Stimulated activated CD8-positive, alpha-beta memory T cell treated with anti-CD3 and anti-CD28 coated beads, Interleukin-7, amount 100 ng/mL, for 1 hour (primary cell): ENCODE measurements at places on chromosomes 1 and 21.

GRCh38 chr1:206804156-206804737 is 32.0 kb upstream of the IL10 start:
- DNase-seq: no peak

DNA sequence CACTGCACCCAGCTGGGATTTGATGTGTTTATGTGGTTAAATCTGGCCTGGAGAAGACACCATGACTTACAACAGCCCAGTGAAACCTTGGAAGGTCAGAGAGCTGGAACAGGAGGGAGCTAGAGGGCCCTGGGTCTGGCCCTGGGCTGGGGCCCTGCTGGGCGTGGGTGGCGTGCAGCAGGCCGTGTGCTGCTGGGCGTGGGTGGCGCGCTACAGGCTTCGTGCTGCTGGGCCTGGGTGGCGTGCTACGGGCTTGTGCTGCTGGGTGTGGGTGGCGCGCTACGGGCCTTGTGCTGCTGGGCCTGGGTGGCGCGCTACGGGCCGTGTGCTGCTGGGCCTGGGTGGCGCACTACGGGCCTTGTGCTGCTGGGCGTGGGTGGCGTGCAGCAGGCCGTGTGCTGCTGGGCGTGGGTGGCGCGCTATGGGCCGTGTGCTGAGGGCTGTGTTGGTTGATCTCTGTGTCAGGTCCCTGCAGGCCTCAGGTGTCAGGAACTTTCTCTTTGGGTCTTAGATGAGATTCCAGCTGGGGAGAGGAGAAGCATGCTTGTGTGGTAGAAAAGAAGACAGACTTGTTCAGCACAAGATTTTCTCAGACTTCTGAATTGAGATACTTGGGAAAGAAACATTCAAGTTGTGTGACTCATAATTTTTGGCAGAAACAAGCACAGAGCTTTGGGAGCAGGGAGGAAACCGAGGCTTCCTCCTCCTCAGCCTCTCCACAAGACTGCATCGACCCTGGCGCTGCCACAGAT is 66.0 kb downstream of the COL18A1 start:
- no peak for DNase-seq

- no peak for DNase-seq
Measured at GRCh38 chr1:20551161-20551560, 1.2 kb upstream of the FAM43B start.

DNA sequence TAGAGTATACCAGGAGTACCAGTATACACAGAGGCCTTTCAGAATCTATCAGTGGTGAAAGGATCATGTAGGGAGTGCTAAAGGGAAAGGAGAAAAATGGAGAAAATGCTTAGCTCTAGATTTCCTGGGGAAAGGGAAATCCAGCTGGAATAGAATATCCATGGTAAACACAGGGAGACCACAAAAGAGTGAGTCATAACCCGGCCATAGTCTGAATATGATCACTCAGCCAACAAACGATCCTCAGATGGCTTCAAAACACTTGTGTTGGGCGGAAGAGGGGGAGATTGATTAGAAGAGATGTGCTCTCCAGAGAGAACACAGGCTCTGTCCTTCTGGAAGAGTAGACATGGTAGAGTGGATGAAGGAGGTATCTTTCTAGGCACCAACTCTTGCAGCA is 180.6 kb downstream of the PAPPA2 start:
- DNase-seq: no peak

DNA sequence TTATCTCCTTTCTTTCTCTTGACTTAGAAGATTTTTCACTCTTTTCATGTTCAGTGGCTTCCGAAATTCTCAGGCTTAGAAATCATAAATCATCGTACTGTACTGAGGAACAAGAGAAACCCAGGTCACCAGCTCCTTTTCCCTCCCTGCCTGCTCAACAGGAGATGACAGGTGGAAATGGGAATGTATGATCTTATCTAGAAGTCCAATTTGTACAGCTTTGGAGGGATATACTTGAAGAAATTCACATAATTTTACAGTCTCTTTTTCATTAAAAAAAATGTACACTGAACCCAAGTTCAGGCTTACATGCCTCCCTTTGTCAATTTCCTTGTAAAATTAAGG is 11.7 kb downstream of the EVA1C start:
- no peak for DNase-seq

GRCh38 chr1:226337276-226337875 is 28.4 kb upstream of the LIN9 start:
- DNase-seq: no peak

DNA sequence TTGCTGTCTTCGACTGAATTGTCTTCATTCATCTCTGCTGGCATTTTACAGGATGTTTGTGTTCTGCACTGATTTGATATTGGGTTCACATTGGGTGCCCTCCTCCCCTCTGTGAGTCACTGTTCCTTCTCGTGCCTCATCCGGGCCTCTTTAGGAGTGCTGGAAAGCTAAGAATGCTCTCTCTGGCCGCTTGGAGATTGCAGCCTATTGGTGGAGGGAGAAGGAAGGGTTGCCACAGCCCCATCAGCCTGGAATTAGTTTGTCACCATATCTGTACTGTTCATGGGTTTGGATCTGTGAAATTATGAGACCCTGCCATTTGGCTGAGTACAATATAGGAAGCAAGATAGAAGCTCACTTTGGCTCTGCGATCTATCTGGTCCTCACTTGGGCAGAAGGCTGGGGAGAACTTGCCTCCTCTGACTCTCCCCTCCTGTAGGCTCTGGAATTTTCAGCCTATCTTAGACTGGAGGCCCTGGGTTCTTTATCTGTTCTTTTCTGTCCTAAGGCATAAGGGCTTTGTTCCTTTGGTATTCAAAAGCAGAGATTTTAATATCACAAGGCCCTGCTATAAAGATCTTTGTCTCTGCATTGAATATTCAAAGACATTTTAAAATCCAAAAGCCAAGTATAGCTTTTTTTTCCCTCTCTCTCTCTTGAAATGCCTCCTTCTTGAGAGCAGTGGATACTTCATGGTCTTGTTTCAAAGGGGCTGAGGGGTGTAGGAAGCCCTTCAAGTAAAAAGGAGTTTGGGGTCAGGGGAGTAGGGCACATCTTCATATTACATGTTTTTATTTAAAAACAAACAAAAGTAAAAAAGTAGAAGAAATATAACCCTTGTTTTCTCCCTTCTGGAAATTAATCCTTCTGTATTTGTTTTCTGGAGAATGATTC is 347.9 kb downstream of the ZP4 start:
- no peak for DNase-seq
